ENCODE measurements at places on chromosomes 1 and 21.

DNA sequence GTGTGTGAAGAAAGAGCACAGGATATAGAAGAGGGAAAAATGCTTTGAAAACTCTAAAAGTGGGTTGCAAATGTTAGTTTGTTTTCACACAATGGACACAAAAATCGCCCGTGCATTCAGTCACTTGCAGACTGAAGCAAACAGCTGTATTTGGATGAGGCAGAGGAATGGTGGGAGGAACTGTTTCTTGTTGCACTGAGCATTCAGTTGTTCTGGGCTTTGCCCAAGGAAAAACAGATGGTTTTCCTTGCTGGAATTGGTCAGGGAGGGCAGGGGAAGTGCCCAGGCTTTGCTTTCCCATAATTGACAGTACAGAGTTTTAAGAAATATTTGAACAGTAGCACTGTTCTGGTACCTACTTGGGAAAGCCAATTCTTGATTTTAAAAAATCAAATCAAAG lies 19.5 kb upstream of the WARS2 start:
- DNase-seq, result no peak

GRCh38 chr1:160636547-160636946 lies 10.3 kb downstream of the SLAMF1 start:
- no peak for DNase-seq

DNA sequence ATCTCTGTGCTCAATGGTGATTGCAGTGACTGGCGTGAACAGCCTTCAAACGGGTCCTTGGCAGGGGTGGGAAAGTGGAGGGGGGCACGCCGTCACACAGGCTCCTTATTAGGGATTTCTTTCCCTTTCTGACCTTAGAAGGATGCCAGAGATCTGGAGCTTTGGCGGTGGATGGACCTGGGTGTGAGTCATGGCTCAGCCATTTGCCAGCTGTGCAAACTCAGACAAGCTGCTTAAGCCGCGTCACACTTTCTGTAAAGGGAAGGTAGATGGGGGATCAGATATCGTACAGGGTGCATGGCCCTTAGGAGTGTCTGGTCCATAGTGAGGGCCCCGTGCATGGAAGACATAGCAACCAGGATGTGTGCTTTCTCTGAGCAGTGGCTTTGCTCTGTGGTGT lies 48.3 kb upstream of the C1orf174 start:
- DNase-seq, result no peak

DNA sequence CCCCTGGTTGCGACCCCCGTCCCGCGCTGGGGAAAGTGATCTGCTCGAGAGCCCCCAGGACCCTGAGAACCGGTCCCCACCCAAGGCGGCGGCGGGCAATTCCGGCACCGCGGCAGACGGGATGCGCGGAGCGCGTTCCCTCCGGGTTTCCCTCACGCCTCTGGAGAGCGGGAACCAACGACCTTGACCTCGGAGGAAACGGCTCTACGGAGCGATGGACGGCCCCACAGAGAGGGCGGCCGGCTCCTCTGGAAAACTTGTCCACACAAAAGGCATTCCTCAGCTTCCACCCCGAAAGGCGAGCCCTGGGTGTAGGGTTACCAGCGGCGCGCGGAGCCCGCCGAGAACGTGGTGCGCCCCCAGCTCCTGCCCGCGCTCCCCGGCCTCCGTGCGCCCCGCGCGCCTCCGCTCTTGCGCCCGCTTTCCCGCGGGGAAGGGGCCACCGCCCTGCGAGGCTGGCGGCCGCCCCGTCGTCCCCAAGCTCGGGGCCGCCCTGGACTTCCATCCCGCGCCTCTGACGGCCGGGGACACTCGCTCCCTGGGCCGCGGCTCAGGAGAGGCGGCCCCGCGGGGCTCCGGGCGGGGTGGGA lies 391 bp upstream of the KIAA1614 start:
- DNase-seq, result peak; percentile 63

DNA sequence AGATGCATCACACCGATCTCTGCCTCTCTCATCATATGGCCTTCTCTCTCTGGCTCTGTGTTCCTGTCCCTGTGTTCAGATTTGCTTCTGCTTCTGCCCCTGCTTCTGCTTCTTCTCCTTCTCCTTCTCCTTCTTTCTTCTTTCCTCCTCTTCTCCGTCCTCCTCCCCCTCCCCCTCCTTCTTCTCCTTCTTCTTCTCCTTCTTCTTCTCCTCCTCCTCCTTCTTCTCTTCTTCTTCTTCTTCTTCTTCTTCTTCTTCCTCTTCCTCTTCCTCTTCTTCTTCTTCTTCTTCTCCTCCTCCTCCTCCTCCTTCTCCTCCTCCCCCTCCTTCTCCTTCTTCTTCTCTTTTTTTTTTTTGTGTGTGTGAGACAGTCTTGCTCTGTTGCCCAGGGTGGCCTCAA lies 139.9 kb upstream of the KLHDC7A start:
- no peak for DNase-seq

DNA sequence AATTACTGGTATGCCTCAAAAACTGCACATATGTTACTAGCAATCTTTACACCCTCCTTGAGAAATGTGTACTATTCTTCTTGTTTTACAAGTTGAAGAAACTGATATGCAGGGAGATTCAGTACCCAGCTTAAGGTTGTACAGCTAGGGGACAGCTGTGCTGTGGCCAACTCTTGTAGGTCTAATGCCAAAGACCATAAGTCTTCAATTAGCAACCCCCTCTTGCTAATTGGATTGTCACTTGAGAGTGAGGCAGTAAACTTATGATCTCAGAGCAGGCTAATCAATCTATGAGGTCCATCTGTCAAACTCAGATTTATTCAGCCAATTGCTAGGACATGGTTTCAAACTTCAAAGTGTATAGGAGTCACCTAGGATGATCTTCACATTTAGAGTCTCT lies 492.0 kb upstream of the USP24 start:
- peak; percentile 27 for DNase-seq

- no peak for DNase-seq
Measured at GRCh38 chr1:96660051-96660450, 61.5 kb upstream of the PTBP2 start.

DNA sequence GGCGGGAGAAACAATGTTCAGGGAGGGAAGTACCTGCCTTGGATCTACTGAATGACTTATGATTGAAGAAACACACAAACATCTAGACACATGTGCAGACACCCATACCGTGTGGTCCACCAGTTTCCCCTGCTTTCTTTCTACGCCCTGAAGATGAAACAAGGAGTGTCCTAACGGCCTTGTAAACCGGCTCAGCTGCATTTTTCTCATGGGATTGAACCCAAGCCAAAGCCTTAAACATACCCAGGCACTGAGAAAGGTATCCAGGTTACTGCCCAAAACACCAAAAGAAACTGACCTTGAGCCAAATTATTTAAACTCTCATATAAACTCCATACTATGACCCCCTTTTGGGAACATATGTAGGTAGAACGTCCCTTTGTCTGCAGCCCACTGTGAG lies 630.0 kb upstream of the RGS18 start:
- DNase-seq, result no peak

DNA sequence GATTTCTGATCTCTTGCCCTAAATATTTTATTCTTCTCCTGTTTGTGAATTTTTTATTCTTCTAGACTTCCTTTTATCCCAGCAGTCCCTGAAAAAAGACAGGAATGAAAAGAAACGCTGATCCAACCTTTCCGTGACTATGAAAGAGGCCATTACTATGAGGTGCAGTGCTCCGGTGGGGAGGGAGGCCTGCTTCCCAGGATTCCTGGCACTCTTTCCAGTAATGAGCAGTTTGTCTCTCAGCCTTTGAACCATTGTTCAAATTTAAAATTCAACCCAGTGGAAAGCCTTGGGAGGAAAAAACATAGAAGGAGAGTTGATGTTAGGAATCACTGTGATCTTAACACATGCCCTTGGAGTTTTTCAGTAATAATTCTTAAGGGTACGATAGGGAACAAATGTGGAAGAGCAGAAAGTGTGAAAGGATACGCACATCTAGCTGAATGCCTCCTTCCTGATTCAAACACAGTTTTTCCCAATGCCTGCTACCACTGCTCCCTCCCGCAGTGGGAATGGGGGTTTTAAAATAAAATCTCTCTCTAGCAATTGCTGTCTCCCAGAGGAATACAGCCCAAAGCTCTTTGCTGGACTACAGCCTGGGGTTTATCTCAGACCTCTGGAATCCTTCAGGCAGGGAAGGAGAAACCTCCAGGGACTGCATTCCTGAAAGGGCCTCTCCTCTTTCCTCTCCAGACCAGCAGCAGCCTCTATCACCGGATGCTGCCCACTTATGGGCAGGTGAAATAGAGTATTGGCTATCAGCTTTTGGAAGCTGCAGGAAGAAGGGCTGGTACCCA lies 6.1 kb downstream of the IER5 start:
- DNase-seq, result peak; percentile 98

DNA sequence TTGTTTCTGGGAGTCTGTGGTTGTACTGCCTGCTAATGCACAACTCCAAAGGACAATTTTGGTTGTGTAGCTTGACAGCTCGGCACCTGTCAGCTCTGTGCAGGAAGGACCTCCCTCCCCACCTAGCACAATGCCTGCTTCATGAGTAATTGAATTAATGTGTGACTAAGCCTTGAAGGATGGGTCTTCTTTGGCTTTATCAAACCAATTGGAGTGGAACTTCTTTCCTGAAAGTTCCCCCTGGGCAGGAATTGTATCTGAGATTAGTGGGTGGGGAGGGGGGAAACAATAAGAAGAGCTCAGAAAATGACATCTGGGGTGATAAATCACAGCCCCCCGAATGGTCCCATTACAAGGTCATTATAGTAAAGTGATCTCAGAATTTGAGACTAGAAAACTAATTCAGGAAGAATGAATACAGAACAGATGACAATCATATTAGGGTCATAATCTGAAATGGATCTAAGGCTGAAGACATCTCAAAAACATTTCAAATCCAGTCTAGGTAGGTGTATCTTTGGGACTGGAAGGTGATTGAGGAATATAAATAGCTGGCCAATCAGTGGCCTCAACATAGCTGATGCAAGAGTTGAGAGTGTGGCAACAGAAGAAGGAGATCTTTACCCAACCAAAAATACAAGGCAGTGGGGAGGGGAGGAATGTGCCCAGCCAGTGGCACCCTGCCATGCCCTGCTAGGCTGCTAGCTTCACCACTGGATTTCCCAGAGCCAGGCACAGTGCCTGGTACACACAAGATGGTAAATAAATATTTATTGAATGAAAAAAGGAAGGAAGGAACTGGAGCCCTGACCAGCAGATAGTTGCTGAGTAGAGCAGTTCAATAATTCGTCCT lies 10.1 kb upstream of the SESN2 start:
- peak; percentile 78 for DNase-seq

- DNase-seq, result peak; percentile 11
Measured at GRCh38 chr1:245084551-245084950, 70.2 kb upstream of the KIF26B start.

DNA sequence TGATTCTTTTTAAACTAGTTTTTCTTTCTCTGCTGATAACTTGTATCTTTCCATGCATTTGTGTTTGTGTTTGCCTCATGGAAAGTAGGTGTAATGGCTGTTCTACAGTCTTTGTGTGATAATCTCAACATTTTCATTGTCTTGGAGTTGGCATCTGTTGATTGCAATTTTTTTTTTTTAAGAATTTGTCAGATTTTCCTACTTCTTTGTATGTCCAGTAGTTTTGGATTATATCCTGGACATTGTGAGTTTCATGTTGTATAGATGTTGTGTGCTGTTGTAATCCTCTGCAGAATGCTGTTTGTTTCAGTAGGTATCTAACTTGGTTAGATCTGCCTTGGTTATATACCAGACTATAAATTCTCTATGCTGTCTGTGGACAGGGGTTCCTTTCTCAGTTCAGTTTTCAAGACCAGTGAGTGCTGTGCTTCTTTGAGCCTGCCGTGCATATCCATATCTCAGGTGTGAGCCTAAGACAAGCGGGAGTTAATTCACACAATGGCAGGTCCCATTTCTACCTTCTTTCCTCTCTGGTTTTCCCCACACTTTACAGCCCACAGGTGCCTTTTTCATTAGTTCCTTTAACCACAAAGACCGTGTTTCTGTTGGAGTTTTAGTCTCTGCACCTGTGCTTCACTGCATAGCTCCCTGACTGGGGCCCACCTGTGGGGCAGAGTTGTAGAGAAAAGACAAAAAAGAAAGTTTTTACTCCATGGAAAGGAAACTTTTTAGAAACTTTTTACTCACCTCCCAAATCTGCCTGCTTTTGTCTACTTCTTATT lies 69.9 kb downstream of the ITSN1 start:
- DNase-seq, result no peak

GRCh38 chr1:96792220-96792619 lies 70.6 kb downstream of the PTBP2 start:
- DNase-seq, result no peak

DNA sequence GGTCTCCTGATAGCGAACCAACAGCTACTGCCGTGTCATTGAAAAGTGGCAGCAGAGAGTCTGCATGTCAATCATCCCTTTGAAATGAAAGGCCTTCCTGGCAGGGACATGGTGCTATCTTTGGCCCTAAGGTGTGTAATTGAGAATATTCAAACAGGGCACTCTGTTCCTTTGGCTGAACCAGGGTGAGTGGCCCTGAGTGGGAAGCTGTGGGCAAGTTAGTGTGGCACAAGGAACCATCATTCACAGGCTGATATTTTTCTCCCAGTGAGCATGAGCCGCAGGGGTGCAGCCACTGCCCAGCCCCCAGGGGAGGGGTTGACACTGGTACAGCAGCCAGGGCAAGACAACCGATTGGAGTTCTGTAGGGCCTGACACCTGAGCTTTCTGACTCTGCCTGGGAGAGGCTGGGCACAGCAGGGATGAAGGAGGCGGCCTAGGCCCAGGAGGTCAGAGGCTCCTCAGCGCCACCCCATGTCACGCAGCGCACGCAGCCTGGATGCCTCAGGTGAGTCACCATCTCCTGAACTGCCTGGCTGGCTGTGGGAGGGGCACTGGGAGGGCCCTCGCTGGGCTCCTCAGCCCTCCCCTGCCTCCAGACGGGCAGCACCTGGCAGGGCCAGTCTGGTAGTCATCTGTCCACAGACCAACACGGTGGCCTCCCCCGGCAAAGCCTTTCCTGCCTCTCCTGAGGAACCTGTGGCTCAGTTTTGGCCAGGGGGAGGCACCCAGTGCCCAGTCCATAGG lies 13.2 kb downstream of the QSOX1 start:
- no peak for DNase-seq

DNA sequence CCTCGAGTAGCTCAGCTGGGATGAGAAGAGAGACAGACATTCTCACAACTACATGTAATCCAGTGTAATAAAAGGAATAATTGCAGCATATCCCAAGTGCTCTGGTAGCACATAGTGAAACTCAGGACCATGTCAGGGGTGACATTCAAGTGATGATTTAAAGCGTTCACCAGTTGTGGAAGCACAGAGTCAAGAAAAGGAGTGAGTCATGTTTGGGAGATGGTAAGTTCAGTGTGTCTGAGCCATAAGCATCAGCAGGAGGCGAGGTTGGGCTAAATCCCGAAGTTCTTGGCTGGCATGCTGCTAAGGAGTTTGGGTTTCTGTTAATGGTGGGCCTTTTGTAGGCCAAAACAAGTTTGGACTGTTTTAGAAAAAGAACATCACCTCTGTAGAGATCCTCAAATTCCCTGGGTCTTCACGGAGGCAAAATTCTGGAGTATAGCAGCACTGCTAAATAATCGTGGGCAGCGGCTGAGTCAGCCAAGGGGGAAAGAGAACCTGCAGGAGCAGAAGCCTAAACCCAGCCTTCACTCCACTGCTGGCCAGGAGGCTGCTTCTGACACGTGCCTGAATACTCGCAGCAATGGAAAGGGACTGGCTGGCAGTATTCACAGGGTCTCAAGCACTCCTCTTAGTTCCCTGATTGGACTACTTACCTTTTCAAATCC lies 7.2 kb upstream of the NHLH1 start:
- DNase-seq, result peak; percentile 22

- DNase-seq, result peak; percentile 24
Measured at GRCh38 chr21:45202889-45203288, 84.8 kb downstream of the POFUT2 start.

All from fibroblast of skin of right quadriceps (primary cell).